ENCODE measurements at places on chromosomes 4 and X. TPM values are rescaled to one million over a fixed set of nuclear protein-coding genes. Genes with fewer than 3 reads are reported as not detected.
A peak's percentile ranks its signal among the peaks of the same experiment; 100 is the strongest.

DNA sequence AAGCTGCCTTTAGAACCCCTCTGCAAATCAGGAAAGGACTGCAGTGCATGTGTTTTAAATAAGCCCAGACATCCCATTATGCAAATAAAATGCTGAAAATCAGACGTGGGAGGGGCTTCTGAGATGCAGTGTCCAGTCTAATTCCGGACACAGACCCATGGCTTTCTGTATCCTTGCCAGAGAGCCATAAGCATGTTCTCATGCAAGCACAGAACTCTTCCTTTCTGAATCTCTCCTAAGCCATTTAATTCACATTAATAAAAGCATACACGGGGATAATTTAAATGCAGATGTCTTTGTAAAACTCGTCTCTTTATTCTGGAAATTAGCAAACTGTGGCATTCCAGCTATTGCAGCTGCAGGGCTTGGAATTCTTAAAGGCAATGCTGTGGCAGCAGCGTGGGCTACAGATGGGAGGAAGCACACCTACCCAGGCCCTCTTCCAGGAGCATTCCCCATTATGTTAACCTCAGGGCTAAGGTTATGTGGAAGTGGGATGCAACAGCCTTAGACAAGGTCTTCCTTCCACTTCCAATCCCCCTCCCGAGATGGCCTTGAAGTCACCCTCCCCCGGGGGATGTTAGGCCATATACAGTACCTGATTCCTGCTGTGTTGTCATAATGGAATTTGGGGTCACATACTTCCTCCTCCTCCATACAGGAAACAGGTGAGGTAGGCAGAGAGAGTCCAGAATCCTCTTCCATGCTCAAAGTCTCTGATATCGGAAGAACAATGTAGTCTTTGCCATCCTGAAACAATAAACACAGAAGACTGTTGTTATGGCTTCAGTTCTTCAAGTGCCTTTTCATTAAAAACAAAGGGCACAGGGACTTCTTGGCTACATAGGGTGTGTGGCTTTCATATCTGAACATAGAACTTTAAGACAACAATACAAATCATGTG lies 38.1 kb downstream of the KDR start:
- H3K27me3 ChIP-seq = no peaks in the 10 kb centered on the region
- no peaks in the 10 kb centered on the region for H3K36me3 ChIP-seq
- no peaks in the 10 kb centered on the region for H3K4me1 ChIP-seq
- no peak for DNase-seq

DNA sequence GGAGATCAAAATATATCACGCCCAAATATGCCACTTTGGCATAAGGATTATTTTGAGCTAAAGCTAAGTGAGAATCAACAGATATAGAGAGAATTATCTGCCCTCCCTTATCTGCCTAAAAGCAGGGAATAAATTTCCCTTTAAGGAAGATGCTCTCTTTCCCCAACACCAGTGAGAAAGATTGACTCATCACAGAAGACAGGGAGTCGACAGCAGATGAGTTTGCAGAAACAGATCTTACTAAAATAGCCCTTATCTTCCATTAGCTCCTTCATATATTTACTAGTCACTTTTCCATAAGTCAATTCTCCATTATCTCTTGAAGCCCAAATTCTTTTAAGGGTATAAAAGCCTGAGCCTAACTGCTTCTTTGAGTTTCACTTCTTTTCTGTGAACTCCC lies 156.6 kb downstream of the CAMK2D start:
- no peaks in the 10 kb centered on the region for H3K27me3 ChIP-seq
- DNase-seq = no peak
- no peaks in the 10 kb centered on the region for H3K4me1 ChIP-seq
- H3K36me3 ChIP-seq = no peaks in the 10 kb centered on the region

DNA sequence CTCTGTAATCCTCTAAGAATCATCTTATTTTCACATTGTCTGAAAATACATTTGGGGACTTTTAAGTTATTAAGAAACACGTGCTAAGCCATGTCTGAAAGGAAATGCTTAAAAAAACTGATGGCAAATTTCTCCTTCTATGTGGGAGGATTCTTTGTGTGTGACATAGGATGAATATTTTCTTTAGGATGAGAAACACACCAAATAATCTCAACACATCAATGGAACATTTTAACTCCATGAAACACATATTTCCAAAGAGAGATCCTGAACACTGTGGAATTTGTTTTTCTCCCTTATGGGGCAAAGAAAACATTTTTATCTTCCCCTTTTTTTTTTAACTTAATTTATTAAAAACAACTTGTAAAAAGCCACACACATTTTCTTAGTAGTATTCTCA lies 153.8 kb upstream of the ANKRD50 start:
- H3K4me1 ChIP-seq = no peaks in the 10 kb centered on the region
- H3K4me3 ChIP-seq = no peak overlapping the region
- no peak for DNase-seq
- no peaks in the 10 kb centered on the region for H3K27me3 ChIP-seq
- H3K36me3 ChIP-seq = no peaks in the 10 kb centered on the region

GRCh38 chr4:80680934-80681333 lies 345.4 kb downstream of the CFAP299 start:
- DNase-seq = no peak
- H3K4me1 ChIP-seq = no peaks in the 10 kb centered on the region
- H3K27ac ChIP-seq = no peak overlapping the region
- H3K27me3 ChIP-seq = no peaks in the 10 kb centered on the region

GRCh38 chr4:3615386-3616286 lies 83.4 kb upstream of the LRPAP1 start:
- H3K27me3 ChIP-seq = no peaks in the 10 kb centered on the region
- no peak overlapping the region for H3K4me3 ChIP-seq
- H3K4me1 ChIP-seq = no peaks in the 10 kb centered on the region
- DNase-seq = no peak
- H3K27ac ChIP-seq = no peak overlapping the region
- H3K36me3 ChIP-seq = no peaks in the 10 kb centered on the region

- no peak overlapping the region for H3K27ac ChIP-seq
- H3K36me3 ChIP-seq = no peaks in the 10 kb centered on the region
- no peaks in the 10 kb centered on the region for H3K27me3 ChIP-seq
- no peaks in the 10 kb centered on the region for H3K4me1 ChIP-seq
- no peak overlapping the region for H3K4me3 ChIP-seq
Measured at GRCh38 chrX:63855896-63856295, 70.9 kb upstream of the ARHGEF9 start.

GRCh38 chr4:8687083-8687482 lies 94.5 kb downstream of the CPZ start:
- H3K27me3 ChIP-seq = peaks cover 20% of the 10 kb centered on the region
- no peak overlapping the region for H3K4me3 ChIP-seq
- no peak for DNase-seq
- H3K27ac ChIP-seq = no peak overlapping the region

- H3K36me3 ChIP-seq = no peaks in the 10 kb centered on the region
- no peak for DNase-seq
- no peaks in the 10 kb centered on the region for H3K27me3 ChIP-seq
- H3K4me3 ChIP-seq = no peak overlapping the region
- H3K27ac ChIP-seq = no peak overlapping the region
Measured at GRCh38 chr4:9927341-9928007, 93.8 kb downstream of the SLC2A9 start.

- no peaks in the 10 kb centered on the region for H3K27me3 ChIP-seq
- DNase-seq = no peak
- H3K27ac ChIP-seq = no peak overlapping the region
- H3K36me3 ChIP-seq = no peaks in the 10 kb centered on the region
Measured at GRCh38 chrX:66053414-66053813, 13.5 kb upstream of the VSIG4 start.

DNA sequence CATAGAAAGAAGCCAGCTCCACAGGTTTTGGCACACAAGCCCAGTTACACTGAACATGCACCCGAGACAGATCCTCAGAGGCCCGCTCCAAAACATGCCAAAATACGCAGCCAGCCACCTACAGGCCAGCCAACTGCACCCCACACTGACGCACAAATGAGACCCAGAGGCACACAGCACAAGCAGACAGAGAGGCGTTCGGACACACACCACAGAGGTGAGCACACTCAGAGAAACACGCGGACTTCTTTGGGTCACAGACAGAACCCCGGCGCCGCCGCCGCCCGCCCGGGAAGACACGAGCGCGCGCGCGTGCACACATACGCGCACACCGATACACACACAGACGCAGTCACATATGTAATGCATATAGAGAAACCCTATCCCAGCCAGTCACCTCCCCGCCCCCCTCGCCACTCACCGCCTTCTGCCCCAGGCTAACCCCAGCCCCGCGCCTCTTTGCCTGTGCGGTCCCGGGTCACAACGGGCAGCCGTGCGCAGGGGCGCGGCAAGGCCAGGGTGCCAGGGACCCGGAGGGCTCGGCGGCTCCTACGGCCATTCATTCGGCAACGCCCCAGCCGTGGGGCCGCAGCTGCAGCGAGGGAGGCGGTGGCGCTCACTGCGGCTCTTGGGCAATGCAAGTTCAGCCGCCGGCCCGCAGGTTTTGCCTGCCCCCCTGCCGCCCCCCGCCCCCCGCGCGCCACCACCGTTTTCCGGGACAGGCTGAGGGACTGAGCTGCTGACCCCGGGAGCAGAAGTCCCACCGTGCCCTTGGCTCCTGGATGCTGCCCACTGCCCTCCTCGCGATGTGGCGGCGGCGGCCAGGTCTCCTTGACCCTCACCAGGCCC lies 553 bp downstream of the SEPTIN6 start:
- no peaks in the 10 kb centered on the region for H3K27me3 ChIP-seq
- H3K4me3 ChIP-seq = peak overlapping the region; percentile 79
- peak overlapping the region; percentile 94 for H3K27ac ChIP-seq
- no peaks in the 10 kb centered on the region for H3K36me3 ChIP-seq
- DNase-seq = no peak

DNA sequence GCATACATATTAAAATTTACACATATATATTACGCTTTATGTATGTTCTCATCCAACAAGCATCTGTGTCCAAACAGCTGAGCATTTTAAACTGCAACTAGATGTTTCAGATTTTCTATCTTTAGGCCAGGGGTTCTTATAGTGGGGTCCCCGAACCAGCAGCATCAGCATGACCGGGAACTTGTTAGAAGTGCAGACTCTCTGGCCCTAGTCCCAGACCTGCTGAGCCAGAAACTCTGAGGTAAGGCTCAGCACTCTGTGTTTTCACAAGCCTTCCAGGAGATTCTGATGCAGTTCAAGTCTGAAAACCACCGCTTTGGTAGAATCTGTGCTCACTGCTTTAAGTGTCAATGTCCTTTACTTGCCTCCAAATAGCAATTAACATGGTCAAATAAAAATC lies 266.2 kb upstream of the CASK start:
- H3K36me3 ChIP-seq = no peaks in the 10 kb centered on the region
- no peak overlapping the region for H3K27ac ChIP-seq

GRCh38 chrX:108415146-108415545 lies 23.1 kb downstream of the COL4A6 start:
- H3K36me3 ChIP-seq = no peaks in the 10 kb centered on the region
- no peak overlapping the region for H3K4me3 ChIP-seq
- DNase-seq = no peak

GRCh38 chr4:4395849-4396627 lies 9.1 kb downstream of the NSG1 start:
- no peaks in the 10 kb centered on the region for H3K4me1 ChIP-seq
- H3K36me3 ChIP-seq = peaks cover 6% of the 10 kb centered on the region
- H3K27ac ChIP-seq = no peak overlapping the region
- DNase-seq = no peak
- H3K27me3 ChIP-seq = no peaks in the 10 kb centered on the region

- no peak overlapping the region for H3K4me3 ChIP-seq
- no peaks in the 10 kb centered on the region for H3K27me3 ChIP-seq
- H3K36me3 ChIP-seq = no peaks in the 10 kb centered on the region
- H3K27ac ChIP-seq = no peak overlapping the region
Measured at GRCh38 chr4:111635646-111636045, 509.6 kb upstream of the FAM241A start.

DNA sequence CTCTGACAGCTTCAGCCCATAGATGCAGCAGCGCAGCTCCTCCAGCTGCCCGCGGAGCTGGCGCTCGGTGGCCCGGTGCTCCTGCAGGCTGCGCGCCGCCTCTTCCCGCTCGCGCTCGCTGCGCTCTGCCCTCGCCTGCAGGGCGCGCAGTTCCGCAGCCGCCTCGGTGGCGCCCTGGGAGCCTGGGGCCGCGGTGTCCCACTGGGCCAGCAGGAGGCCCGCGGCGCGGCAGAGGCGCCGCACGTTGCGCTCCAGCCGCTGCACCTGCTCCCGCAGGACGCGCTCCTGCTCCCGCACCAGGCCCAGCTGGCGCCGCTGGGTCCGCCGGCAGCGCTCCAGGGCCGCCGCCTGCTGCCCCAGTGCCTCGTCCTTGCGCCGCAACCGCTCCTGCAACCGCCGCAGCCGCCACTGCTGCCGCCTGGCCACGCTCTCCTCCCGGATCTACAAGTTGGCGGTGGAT lies 10.1 kb downstream of the C4orf50 start:
- H3K27me3 ChIP-seq = peaks cover 6% of the 10 kb centered on the region
- no peak overlapping the region for H3K27ac ChIP-seq
- no peak overlapping the region for H3K4me3 ChIP-seq
- no peak for DNase-seq
- H3K4me1 ChIP-seq = no peaks in the 10 kb centered on the region

DNA sequence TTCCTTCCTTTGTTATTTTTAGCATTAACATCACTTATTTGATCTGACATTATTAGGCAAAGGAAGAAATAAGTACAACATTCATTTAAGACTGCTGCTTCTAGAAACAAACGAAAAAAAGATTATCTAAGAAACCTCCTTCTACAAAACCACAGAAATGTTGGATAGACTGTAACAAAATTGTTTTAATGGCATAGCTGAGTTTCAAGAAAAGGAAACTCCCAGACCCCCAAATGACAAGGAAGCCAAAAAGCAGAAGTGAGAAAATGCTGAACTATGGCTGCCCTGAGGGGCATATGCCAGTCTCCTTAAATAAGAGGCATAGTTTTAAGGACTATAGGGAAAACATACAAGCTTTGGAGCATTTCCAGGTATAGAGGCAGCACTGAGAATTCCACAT lies 1431.6 kb upstream of the TENM3 start:
- no peaks in the 10 kb centered on the region for H3K36me3 ChIP-seq
- no peaks in the 10 kb centered on the region for H3K27me3 ChIP-seq
- H3K4me3 ChIP-seq = no peak overlapping the region

GRCh38 chr4:110508827-110509710 lies 33.1 kb downstream of the ENPEP start:
- no peaks in the 10 kb centered on the region for H3K27me3 ChIP-seq
- H3K36me3 ChIP-seq = no peaks in the 10 kb centered on the region
- DNase-seq = no peak
- H3K27ac ChIP-seq = no peak overlapping the region
- no peaks in the 10 kb centered on the region for H3K4me1 ChIP-seq

GRCh38 chr4:181173046-181173445 lies 1070.2 kb upstream of the TENM3 start:
- no peak for DNase-seq
- H3K4me3 ChIP-seq = no peak overlapping the region
- no peaks in the 10 kb centered on the region for H3K36me3 ChIP-seq
- H3K27ac ChIP-seq = no peak overlapping the region

Gene TRPC3
- polyA plus RNA-seq = 0.14 TPM

Gene PDGFRA
- polyA plus RNA-seq = 9.2 TPM

Gene SAGE1
- polyA plus RNA-seq = 0.09 TPM

Gene OPRPN
- 0.34 TPM for polyA plus RNA-seq

Gene MAGEB16
- not detected for polyA plus RNA-seq

Gene EREG
- polyA plus RNA-seq = 0.48 TPM

Gene ITM2A
- polyA plus RNA-seq = 202 TPM

Gene MAB21L2
- polyA plus RNA-seq = 0.82 TPM

Gene VCX2
- polyA plus RNA-seq = not detected

Gene P2RY10
- polyA plus RNA-seq = 7.0 TPM

Gene SSR4
- 328 TPM for polyA plus RNA-seq

Gene MAP7D2
- 4.4 TPM for polyA plus RNA-seq

Gene TMPRSS11B
- 0.75 TPM for polyA plus RNA-seq

Gene ADGRL3
- 0.82 TPM for polyA plus RNA-seq

Gene SASH3
- 58.2 TPM for polyA plus RNA-seq

Gene VCX3A
- 0.16 TPM for polyA plus RNA-seq

Gene CLDN2
- polyA plus RNA-seq = 0.05 TPM
